Left forelimb (tissue), 1 donor: ENCODE measurements at places on chromosomes 5 and 9.

DNA sequence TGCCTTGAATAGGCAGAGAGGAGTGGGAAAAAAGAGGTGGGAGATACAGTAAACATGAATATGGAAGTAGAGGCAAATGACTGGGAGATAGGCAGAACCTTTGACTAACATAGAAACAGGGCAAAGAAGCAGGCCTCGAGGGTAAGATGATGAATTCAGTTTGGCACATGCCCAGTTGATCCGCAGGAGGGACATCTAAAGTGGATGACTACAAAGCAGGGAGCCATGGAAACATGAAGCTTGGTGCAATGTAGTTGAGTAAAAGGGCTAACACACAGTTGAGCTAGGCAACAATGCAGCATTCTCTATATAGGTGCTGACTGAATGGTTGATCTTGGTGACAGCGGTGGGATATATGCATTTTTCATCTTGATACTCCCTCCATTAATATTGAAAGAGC is 253.8 kb downstream of the DMRT2 start:
- DNase-seq = no peak

GRCh38 chr5:83507431-83507830 is 35.9 kb downstream of the VCAN start:
- DNase-seq = no peak

- DNase-seq = no peak
Measured at GRCh38 chr5:134146651-134147518, 29.9 kb downstream of the SKP1 start.

- no peak for DNase-seq
Measured at GRCh38 chr9:16501141-16501540, 369.3 kb downstream of the BNC2 start.

GRCh38 chr5:173691931-173692330 is 75.5 kb upstream of the BOD1 start:
- DNase-seq = no peak

DNA sequence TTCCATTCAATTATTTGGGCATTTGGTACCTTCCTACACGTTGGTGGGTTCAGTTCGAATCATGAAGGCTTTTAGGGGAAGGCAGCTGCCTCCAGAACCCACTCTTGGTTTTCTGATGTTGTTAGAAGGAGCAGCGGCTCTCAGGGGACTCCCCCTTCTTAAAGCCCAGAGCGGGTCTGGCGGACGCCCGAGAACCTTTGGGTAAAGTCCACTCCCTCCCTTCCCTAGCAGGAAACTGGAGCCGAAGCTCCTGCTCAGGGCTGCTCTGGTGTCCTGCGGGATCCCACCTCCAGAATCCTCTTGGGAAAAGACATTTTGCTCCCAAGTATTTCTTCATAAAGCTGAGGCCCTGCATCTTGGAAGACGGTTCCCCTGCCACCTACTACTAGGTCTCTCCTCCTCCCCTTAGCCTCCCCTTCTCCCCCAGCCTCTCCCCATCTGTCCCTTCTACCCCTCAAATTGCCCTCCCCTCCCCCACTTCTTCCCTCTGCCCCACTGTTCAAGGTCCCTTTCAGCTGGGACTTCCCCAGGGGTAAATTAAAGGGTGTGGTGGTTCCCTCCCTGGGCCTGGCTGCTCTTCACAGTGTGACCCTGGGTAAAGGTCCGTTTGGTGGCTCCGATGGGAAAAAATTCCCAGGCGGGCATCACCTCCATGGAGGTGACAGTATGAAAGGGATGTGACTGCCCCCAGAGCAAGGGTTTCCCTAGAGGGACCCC is 9.3 kb downstream of the IRX4 start:
- DNase-seq = no peak

DNA sequence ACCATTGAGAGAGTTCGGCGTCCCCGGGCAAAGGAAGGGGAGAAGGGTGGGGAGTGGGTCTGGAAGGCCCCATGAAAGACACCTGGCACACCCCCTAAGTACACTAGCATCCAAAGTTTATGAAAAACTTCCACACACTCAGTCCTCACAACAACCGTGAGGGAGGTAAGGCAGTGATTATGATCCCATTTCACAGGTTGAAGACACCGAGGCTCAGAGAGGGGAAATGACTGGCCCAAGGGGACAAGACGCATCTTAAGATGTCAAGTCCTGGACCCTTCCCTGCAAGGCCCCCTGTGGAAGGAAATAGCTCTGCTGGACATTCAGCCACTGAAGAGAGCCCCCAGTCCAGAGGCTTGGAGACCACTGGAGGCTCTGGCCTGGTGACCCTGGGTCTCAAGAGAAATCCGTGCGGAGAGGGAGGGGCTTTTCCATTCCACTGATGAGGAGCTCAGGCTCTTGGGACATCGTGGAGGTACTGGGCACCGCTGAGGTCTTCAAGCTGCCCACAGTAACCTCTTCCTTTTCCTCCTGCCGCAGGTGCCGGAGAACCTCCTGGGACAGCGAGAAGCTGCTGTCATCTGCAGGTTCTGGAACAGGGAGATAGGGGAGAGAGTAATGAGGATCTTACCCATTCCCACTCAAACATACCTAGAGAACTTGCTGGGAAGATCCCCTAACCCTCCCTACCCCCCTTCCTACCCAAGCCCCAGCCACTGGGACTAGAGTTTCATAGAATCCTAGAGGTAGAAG is 5.2 kb downstream of the SMIM33 start:
- DNase-seq = no peak

GRCh38 chr5:141857226-141857625 is 21.0 kb downstream of the PCDH1 start:
- DNase-seq = no peak

GRCh38 chr5:107665036-107665570 is 5.6 kb downstream of the EFNA5 start:
- DNase-seq = no peak

DNA sequence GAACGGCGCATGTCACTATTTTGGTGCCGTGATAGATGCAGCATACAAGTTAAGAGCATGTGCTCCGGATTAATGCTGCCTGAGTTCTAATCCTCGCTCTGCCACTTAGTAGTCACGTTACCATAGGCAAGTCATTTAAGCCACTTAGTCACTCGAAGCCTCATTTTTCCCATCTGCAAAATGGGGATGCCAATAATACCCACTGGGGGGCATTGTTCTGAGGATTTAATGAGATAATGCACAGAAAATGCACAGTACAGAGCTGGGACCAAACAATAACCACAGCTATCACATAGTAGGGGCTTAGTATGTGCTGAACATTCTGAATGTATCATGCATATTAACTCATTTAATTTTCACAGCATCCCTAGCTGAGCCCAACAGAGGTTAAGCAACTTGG is 9.1 kb downstream of the NIPAL4 start:
- no peak for DNase-seq

- DNase-seq = no peak
Measured at GRCh38 chr9:106291786-106292185, 571.2 kb upstream of the ZNF462 start.

GRCh38 chr5:66710557-66711088 is 114.4 kb downstream of the MAST4 start:
- DNase-seq = no peak

DNA sequence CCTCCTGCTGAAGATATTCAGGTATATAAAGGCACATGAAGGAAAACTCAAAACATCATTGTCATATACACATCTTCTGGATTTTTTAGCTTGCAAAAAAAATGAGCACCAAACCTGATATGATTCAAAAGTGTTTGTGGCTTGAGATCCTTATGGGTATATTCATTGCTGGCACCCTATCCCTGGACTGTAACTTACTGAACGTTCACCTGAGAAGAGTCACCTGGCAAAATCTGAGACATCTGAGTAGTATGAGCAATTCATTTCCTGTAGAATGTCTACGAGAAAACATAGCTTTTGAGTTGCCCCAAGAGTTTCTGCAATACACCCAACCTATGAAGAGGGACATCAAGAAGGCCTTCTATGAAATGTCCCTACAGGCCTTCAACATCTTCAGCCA is at the start of gene IFNK:
IFNK (plus strand) TSS at position 55 of the 400 bp plus-strand sequence; CDS start at position 102, 47 bp downstream.
- no peak for DNase-seq

DNA sequence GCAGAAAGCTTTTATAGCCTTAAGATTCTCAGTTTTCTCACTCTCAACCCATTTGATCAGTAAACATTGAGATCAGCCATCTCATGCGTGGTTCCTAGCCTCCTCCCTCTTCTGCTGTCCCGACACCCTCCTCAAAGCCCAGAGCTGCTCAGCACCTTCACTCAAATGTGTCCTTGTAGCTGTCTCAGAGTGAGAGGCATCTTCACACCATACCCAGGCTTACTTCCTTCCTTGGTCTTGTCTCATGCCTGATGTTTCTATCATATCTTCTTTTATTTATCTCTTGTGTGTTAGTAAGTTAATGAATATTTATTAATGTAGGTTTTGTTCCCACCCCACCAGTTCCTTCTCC is 72.4 kb upstream of the SNX2 start:
- no peak for DNase-seq

DNA sequence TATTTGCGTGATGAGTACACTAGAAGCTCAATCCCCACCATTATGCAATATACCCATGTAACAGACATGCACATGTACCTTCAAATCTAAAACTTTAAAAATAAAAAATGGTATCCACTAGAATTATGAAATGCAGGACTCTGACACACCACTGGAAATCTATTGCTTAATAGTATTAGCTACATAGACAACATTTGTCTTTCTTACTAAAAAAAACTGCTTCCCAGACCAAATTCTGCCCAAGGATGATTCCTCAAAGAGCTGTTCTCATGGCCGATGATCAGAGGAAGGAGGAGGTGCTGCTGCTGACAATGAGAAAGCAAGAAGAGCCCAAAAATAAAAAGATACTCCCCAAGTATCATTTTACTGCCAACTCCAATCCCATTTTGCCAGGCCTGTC is 67.2 kb downstream of the TTC39B start:
- no peak for DNase-seq

GRCh38 chr5:173301695-173302545 is 26.3 kb downstream of the STC2 start:
- DNase-seq = peak; percentile 88

GRCh38 chr5:158461240-158461854 is 602.4 kb upstream of the CLINT1 start:
- DNase-seq = peak; percentile 71

GRCh38 chr5:56246769-56247168 is 13.6 kb upstream of the ANKRD55 start:
- DNase-seq = no peak

DNA sequence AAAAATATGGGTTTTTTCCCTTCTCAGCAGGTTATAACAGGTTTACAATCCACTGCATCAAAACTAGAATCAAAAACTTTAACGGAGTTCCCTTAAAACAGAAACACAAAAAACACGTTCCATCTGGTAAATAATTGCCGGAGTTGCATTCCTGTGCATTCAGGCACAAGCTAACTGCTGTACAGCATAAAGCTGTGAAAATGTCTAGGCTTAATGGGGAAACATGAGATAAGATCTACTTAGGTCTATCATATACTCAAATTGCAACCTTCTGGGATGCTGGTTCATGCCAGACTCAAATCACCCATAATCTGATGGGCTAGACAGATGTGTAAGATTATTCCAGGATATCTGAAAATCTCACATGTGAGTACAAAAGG is 265.3 kb downstream of the DOCK8 start:
- DNase-seq = no peak

DNA sequence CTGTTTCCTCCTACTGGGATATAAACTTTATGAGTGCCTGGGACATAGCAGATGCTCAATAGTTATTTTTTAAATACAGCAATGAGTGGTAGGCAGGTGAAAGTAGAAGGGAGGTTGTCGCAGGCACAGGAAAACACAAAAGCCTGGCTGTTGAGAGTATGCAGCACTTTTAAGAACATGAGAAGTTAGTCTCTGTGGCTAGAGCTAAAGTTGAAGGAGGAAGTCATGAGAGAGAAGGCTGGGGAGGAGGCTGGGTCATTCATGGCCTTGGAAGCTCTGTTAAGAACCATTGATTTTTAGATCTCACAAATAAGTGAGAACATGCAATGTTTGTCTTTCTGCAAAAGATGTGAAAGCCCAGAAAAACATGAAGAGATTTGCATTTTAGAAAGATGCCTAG is 126.7 kb downstream of the PRKACG start:
- DNase-seq = no peak

GRCh38 chr5:91187032-91187431 is 196.1 kb downstream of the ARRDC3 start:
- no peak for DNase-seq

DNA sequence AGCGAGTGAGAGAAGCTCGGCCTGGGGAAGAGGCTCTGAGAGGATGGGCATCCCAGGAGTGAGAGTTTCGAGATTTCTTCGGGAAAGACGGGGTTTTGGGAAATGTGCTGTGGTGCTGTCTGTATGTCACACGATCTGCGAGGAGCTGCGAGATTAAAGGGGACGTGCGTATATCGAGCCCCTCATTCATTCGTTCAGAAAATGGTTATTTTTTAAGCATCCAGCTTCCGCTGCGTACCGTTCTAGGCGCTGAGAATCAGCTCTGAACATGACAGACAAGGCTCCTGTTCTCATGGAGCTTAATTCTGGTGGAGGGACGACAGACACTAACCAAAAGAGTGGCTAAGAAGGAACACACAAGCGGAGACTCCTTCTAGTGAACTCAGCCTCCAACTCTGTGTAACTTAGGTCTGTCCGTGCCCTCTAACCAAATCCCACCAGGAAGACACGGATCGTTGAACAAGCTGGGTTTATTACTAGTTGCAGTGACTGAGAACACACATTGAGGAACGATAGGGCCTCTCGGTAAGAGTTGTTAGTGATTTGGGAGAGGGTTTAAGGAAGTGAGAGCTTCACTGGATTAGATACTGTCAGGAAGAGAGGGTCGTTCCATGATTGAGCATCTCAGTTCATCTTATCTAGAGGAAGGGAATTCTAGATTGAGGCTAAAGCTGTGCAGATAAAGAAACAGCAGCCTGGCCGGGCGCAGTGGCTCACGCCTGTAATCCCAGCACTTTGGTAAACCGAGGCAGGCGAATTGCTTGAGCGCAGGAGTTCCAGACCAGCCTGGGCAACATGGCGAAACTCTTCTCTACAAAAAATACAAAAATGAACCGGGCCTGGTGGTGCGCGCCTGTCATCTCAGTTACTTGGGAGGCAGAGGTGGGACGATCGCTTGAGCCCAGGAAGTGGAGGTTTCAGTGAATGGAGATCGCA is 1.0 kb upstream of the FBXW11 start:
- DNase-seq = no peak

DNA sequence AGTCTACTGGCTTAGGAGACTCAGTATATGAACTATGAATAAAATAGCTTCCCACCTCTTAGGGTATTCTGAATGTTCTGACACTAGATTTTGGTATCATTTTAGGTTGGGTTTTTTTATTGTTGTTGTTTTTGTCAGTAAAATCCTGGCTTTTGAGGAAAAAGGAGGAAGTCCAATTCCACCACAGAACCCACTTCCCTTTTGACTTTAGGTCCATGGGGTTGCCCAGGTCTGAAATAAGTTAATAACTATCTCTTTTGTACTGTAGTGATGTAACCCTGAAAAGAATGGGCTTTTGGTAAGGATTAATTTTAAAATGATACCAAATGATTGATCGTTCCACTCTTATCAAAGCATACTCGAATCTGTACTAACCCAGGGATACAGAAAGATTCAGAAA is 29.1 kb upstream of the IL12B start:
- no peak for DNase-seq

DNA sequence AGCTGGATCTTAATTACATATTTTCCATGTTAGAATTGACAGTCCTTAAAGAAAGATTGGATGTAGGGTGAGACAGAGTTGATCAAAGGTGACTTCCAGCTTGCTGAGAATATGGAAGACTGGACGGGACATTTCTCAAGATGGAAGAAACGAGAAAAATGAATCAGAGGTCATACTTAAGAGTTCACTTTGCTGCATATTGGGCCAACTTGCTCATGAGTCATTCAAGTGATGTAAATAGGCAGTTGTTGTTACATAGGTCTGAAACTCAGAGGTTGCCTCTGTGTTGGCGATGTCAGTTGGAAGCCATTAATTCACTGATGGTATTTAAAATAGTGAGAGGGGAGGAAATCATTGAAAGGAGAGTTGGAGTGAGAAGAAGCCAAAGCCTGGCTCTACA is 132.8 kb downstream of the CD180 start:
- no peak for DNase-seq
